ENCODE measurements at places on chromosomes 4 and X.
A peak's percentile ranks its signal among the peaks of the same experiment; 100 is the strongest.

- DNase-seq, result no peak
Measured at GRCh38 chr4:109131559-109131958, 170.9 kb downstream of the COL25A1 start.

DNA sequence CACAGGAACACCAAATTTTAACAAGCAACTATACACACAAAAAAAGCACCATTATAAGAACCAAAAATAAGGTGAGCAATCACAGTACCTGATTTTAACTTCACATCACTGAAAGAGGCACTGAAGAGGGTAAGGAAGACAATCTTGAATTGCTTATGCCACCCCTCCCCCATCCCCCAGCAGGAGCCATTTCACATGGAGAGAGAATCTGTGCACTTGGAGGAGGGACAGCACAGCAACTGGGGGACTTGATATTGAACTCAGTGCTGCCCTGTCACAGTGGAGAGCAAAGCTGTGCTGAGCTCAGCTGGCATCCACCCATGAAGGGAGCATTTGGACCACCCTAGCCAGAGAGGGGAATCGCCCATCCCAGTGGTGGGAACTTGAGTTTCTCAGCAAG lies 56.0 kb downstream of the NUDT11 start:
- no peak for DNase-seq

- no peak for DNase-seq
Measured at GRCh38 chrX:54045563-54046228, 1.4 kb upstream of the PHF8 start.

DNA sequence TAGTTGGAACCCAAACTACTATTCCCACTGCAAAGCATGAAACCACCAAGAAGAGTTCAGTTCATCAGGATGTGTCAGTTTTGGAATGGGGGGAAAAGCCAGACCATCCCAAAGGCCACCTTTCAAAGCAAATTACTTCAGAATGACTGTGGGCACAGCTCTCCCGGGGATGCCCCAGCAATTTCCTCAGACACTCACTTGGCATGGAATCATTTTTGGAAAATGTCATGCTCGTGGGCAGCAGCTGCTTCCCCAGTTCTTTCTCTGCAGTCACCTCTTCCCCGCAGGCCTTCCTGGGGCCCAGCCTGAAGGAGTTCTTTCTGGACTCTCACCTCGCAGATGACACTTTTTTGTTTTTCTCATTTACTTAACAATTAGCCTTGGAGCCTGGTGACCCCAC lies 350.3 kb downstream of the NR3C2 start:
- no peak for DNase-seq

GRCh38 chr4:33626221-33626620 lies 2618.1 kb downstream of the ARAP2 start:
- DNase-seq, result no peak

DNA sequence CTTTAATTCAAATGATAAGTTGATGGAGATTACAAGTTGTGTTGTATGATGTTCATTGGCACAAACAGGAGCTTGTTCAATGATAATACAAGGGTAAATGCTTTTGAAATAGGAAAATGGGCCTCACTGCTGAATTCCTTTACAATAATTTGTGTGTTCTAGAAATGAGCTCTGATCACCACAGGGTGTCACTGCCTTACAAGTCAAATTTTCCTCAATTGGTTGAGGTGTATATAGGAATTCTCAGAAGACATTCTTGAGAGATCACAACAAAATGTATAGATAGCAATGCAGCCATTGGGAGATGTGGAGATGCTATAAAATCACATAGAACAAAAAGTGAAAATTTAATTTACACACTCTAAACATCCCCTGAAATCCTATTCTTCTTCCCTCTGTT lies 49.6 kb downstream of the KLF8 start:
- no peak for DNase-seq

DNA sequence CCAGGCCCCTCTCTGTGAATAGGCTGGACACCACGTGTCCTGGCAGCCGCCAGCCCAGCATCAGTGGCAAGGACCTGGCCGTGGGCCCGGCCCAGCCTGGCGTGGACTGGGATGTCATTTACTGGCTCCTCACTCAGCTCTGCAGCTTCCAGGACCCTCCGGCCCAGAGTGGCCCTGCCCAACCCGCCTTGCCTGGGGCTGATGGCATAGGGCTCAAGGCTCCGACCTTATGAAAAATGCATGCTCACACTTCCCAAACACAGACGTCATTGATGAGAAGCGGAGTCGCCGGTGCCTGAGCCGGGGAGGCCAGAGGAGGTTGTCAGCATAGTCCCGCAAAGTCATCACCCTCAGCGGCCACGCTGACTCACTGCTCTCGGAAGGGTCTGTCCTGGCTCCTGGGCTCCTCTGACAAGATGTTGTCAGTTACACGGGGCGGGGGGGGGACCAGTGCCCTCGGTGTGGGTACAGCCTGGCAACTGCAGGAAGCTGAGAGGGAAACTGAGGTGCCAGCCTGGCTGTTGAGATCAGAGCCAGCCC lies 14.3 kb downstream of the CFAP99 start:
- DNase-seq, result no peak

DNA sequence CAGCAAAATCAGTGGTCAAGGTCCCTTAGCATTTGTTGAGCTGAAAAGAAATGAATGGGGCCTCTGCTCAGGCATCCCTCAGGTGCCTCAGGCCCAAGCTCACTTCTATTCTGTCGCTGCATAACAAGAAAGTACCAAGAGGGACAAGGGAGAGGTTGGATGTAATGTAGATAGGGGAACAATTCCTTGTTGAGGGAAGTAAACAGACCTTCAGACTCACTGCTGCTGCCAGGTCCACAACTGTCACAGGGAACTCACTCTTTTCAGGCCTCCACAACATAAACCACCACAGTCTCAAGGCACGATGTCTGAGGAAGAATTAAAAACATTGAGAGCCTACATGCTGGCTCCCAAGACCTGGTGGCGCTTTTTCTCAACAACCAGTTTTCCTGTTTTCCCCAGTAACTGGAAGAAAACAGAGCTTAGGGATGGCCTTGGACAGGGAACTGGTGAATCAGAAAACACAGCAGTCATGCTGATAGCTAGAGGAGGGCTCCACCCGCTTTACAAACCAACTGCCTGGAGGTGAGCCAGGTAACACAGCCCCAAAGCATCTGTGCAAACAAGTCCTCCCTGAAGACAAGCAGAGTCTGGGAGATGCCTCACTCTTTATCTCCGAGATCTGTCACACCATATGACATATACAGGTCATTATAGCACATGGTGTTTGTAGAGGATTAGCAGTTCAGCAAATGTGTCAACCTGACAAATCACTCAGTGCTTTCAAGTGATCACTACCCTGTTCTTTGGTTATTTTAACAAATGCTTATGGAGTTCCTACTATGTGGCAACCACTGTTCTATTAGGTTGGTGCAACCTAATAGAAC lies 14.3 kb upstream of the AWAT1 start:
- no peak for DNase-seq

DNA sequence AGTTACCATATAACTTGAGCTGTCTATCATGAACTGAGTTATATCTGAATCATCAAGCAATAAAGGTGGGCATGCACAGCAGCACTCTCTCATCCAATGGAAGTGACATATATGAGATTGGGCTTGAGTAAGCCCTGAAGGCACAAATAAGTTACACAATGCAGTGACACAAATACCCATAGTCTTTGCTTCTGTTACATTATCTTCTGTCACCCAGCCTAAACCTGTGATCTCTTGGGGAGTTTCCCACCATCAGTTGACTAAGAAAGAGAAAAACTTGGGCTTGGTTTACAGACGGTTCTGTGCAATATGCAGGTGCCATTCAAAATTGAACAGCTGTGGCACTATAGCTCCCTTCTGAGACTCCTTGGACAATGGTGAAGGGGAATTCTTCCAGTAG lies 138.8 kb upstream of the IL15 start:
- DNase-seq, result no peak

- DNase-seq, result no peak
Measured at GRCh38 chrX:129000797-129001196, 522.5 kb downstream of the SMARCA1 start.

DNA sequence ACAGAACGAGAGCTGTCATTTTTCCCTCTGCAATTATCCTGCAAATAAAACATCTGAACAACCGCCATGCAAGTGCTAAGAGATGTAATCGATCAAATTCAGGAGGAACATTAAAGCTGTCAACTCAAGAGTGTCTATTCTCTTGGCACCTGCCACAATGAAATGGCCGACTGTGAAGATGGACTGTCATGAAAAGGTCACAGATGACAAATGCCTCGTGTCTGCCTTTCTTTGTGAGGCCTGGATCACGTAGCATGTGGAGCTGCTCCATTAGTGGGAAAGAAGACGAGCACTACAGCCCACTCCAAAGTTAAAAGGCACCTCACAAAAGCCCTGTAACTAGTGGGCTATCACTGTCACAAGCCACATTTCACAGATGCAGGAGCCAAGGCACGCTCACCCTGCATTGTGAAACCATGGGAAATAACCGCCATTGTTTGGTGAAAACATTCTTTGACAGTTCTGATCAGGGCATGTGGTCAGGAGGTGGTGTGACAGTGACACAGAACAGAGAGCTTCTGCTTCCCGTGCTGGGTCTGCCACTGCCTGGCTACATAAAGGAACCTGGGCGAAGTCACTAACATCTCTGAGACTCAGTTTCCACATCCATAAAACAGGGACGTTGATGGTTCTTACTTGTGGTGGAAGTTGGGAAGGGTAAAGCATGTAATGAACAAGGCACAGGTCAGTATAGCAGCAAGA lies 98.9 kb downstream of the EVC2 start:
- DNase-seq, result no peak

- no peak for DNase-seq
Measured at GRCh38 chr4:70291341-70291740, 43.4 kb upstream of the CABS1 start.

DNA sequence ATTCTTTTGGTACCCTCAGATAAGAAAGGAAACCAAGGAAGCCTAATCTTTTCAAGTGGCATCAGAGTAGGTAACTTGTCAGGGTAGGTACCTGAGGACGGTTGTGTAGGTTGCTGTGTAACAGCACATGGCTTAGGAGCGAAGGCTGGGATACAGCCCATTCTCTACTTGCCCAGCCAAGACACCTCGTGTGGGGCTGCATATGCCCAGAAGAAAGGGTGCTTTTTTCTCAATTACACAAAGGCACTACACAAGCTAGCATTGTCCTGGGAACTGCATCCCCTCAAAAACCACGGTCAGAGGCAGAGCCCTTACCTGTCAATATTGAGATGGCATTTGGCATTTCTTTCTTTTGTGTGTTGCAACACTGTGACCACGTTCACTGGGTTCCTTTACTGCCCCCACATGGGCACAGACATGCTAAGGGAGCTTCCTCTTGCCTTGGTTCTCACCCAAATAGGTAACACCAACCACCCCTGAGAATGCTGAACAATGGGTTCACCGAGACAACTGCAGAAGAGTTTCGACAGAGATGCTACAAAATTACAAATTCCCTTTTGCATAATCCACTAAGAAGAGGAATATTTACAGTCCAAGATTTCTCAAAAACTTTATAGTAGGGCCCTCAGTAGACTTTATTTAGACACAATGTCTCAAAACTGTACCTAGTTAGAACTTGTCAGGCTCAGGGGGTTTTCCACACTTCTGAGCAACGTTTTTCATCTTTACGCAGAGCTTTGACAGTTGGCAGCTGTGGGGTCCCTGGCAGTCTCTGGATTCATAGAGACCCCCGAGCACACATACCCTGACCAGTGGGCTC lies 35.8 kb upstream of the TNIP3 start:
- no peak for DNase-seq

DNA sequence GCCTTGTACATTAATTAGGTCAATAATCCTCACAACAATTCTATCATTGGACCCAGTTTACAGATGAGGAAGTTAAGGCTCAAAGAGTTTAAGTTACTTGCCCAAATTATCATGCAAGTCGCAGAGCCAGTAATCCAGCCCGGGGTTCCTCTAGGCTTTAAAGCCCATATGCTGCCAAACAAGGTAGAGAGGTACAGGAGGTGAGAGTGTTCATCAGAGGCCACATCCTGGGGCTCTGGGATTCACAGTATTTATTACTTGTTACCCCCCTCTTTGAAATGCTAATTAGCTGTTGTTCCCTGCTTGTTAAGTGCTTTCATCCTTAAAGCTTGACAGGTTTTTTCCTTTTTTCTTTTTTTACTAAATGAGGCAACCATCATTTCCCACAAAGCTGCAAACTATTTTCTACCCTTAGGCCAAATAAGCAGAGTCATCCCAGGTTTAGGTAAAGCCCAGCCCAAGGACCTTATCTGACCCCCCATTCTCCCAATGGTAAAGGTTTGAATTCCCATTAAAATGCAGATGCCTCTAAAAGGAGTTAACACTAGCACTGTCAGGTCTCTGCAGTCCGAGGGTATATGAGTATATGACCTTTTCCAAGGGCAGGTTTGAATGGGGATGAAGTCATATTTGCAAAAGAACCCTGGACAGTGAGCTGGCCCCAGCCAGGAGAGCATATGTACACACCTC lies 150.3 kb downstream of the SOX3 start:
- no peak for DNase-seq

DNA sequence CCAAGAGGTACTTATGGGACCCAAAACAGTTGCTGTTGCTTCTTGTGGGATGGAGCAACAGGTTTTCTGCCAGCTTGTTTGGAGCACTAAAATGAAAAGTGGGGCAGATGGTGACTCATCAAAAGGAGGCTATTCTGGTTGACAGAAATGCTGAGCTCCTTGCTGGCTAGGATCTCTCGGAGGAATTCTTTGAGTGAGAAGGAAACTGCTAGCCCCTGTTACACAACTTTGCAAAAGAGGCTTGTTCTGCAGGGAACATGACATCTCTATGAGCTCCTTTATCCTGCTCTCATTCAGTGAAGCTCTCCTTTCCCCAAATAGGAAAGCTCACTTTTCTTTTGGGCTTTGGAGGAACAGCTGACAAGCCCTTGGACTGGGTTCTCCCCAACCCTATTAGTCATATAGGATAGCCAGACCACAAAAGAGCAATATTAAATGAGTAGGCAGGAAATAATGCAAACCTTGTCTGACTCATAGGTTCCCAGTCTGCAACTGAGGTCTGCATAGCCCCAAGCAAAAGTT lies 108.3 kb downstream of the CDS1 start:
- DNase-seq, result no peak

- DNase-seq, result no peak
Measured at GRCh38 chr4:184039963-184040383, 134.9 kb downstream of the STOX2 start.

GRCh38 chr4:77433418-77433733 lies 172.2 kb upstream of the CXCL13 start:
- DNase-seq, result no peak

- no peak for DNase-seq
Measured at GRCh38 chr4:113572620-113573019, 188.9 kb downstream of the CAMK2D start.

DNA sequence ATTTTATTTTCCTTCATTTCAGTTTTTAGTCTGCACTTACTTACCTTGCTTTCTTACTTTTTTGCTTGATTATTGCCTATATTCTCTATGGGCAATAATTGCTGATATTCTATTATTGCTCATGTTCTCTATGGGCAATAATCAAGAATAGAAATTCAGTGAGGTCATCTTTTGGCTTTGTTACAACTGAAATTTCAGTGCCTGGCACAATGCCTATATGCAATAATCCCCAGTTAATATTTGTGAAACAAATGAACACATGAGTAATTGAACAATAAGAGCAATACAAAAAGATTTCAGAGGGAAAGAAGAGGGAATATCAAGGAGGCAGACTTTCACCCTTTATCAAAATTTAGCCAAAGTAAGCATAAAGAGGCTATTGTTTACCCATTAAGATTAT lies 48.6 kb upstream of the ARSJ start:
- DNase-seq, result no peak

GRCh38 chrX:104566681-104567501 lies 892 bp downstream of the IL1RAPL2 start:
- no peak for DNase-seq

GRCh38 chr4:6574747-6575502 lies at the start of gene MAN2B2:
Gene MAN2B2, plus strand, starts transcription at chr4:6575189. Its CDS starts 22 bp downstream, at chr4:6575211.
- peak; percentile 64 for DNase-seq

- DNase-seq, result no peak
Measured at GRCh38 chr4:80125252-80126177, 52.5 kb upstream of the ANTXR2 start.

- DNase-seq, result no peak
Measured at GRCh38 chr4:164876700-164877324, at the start of gene APELA. Gene APELA, plus strand, starts transcription at chr4:164877178. Its CDS starts 154 bp downstream, at chr4:164877332.
